ENCODE measurements at places on chromosomes 2 and 18. TPM values are rescaled to one million over a fixed set of nuclear protein-coding genes. Genes with fewer than 3 reads are reported as not detected.

Gene PPP4R1
- 163 TPM for total RNA-seq

Gene KHK
- 4.6 TPM for total RNA-seq

DNA sequence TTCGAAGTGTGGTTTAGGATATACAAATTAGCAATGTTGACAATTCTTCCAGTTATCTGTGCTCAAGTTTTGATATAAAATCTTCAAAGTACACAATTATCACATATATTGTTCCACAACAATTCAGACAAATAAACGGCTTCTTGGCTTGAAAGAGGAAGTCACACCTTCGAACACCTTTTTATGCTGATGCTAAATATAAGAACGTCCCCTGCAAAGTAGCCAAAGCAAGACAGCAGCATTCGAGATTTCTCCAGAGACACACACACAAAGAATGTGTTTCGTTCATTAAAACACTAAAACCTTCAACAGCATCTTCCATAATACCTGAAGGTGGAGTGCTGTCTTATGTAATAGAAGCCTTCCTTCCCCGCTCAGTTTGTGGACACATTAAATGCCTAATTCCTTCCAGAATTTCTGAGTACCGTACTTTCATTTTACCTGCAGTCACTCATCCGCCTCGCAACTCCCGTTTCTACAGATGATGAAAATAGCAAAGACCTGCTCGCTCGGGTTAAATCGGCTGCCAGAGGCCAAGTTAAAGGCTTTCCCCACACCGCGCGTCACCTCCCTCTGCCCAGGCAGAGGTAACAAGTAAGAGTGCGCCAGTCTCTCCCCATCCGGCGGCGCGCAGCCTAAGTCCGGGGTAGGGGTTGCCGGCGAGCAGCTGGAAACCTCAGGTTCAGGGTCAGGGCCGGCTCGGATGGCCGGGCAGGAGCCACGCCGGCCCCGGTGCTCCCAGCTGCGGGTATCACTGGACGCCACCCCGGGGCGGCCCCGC is 847 bp downstream of the SERPINE2 start:
- no peak for DNase-seq

DNA sequence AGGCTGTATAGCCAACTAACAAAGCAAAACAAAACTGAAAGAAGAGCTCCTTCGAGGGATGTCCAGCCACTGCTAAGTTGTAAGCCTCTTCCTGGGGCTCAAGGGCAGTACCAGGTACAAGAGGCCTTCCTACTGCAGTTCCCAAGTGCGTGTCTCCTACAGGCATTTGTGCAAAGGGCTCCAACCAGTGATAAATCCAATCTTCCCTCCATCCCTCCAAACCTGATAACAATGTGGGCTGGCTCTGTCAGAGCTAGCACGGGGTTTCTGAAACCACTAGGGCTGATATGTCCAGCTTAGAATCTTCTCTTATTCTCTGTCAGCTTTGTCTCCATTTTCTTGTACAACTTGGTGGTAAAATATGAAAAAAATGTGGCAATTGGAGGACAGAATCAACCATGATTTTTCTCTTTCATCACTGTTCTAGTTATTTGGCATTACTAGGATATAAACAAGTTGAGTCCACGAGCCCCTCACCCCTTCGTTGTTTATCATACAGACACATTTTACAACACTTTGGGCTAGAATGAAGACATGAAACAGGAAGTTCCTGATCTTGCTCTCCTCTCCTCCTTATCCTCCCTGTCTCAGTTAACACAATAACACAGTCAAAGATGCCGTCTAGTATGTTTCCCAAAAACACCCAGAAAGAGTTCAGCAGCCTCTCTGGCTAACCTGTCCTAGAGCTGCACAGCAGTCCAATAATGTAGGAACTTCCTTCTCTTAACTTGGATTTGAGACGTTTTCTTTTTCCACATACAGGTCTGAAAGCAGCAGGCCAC is 35.4 kb upstream of the WIPF1 start:
- DNase-seq: no peak

DNA sequence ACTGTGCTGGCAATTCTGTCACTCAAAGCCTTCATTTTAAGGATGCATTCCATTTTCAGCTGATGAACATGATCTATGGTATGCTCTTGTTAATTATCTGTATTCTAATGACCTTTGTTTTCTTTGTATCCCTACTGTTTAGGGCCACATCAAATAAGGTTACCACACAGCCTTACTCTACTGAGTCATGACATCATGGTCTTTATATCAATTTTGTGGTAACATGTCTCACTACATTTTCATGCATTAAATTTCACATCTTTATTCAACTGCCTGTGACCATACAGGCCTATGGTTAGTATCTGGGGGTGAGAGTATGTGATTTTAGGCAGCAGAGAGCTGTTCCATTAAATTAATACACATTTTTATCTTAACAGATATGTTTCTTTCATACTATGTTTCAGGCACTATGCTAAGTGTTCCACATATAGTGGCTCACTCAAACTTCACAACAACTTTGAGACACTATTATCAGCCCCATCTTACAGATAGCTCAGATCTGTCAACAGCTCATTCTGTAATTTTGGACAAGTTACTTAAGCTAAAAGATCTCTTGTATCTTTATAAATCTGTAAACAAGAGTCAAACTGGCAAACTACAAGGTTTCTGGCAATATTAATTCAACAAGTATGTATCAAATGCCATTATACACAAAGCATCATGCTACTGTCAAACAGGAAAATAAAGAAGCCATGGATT is 18.0 kb downstream of the LRPPRC start:
- DNase-seq: no peak

- no peak for DNase-seq
Measured at GRCh38 chr2:134796373-134796772, 42.0 kb upstream of the ACMSD start.

All from left lung (tissue), 14 donors.